ENCODE measurements at places on chromosomes 3 and 15.

DNA sequence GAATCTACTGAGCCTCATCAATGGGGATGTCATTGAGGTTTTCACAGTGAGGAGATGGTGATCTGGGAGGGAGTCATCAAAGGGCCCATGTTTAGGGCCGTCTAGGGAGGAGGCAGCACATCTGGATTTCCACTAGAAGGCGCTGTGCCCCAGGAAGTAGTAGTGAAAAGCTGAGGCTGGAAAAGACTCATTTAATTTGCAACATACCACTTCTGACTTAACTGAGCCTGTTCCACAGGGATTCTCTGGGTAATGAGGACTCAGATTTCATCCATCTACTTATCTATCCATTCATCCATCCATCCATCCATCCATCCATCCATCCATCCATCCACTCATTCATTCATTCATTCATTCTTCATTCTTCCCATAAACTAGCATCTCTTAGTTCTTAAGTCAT, 17.4 kb upstream of the SHF start:
- DNase-seq, result no peak

DNA sequence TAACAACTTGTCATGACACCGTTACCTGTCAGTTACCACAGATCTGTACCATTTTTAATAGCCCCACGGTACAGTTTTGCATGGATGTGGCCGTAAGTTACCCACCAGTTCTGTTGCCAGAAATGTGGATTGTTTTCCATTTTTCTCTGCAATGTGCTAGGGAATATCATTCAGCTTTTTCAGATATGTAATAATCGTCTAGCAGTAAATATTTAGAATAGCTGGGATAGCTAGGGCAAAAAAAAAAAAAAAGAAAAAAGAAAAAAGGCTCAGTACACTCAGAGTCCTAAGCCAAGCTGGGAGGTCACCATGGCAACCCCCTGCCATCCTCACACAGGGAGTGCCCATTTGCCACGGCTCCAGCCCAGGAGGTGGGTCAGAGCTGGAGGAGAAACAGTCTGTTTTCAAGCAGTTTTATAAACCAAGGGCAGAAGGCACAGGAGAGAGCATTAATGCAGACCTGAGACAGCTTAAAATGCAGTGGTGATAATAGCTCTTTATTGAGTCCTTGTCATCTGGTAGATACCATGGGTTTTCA, 25.2 kb downstream of the PAQR5 start:
- DNase-seq, result no peak

GRCh38 chr3:151107701-151108100, 22.2 kb downstream of the MED12L start:
- DNase-seq, result no peak

- DNase-seq, result no peak
Measured at GRCh38 chr3:33786565-33787327, 11.7 kb upstream of the PDCD6IP start.

- no peak for DNase-seq
Measured at GRCh38 chr3:187845826-187846225, 100.6 kb upstream of the BCL6 start.

- DNase-seq, result no peak
Measured at GRCh38 chr3:165217739-165218138, 21.6 kb upstream of the SLITRK3 start.

DNA sequence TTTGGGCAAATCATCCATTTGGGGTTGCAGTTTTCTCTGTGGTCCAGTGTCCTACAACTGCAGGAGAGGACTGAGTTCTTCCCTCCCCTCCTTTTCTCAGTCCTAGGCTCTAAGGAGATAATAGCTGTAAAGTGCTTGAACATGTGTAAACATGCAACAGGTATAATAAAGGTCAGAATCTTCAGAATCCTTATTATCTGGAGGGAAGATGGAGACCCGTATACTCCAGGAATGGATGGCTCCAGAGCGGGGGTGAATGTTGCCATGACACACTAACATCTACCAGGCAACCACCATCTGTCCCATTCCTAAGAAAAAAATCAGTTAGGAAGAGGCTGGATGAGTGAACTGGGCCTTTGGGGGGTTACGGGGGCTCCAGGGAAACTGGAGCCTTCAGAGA, 39.7 kb upstream of the GLCE start:
- no peak for DNase-seq

GRCh38 chr3:71780430-71780829, 4.5 kb downstream of the PROK2 start:
- no peak for DNase-seq

- no peak for DNase-seq
Measured at GRCh38 chr15:61499376-61499775, 270.3 kb upstream of the RORA start.

DNA sequence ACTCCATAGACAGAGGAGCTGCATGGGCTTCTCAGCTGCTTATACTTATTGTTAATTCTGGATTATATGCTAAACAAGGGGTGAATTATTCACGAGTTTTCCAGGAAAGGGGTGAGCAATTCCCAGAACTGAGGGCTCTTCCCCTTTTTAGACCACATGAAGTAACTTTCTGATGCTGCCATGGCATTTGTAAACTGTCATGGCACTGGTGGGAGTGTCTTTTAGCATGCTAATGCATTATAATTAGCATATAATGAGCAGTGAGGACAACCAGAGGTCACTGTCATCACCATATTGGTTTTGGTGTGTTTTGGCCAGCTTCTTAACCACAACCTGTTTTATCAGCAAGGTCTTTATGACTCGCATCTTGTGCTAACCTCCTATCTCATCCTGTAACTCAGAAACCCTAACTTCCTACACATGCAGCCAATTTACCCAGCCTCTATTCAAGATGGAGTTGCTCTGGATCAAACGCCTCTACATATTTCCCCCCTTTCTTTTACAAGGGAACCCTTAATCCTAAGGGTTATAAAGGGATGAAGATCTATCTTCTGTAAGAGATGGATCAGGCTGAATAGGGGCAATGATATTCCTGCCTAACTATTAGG, 12.1 kb upstream of the DMXL2 start:
- DNase-seq, result no peak

DNA sequence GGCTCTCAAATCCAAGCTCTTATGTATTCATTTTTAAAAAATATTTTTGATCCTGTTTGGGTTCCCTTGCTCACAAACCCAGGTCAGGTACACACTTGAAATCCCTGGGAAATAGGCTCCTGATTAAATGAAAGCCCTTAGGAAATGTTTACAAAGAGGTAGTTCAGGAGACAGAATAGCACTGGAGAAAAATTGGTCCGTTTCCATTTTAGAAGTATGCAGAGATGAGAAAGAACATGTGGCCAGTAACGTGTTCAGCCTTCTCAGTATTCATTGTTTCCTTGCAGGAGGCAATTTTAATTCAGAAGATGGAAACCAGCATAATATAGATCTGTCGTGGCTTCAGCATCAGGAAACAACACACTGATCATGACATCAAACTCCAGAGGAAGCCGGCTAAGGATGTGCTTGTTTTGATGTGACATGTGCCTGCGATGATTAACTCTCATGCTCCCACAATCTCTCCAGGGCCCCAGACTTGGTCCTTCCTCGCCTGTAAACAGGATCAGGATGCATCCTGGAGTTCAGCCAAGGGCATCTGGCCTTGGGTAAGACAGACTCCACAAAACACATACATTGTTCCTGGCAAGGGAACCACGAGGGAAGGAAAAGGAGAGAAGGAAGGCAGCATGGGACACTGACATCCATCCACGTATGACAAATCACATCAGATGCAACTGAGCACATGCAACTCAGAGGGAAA, 350.5 kb upstream of the THBS1 start:
- no peak for DNase-seq

- no peak for DNase-seq
Measured at GRCh38 chr3:177212278-177212610, 15.0 kb upstream of the TBL1XR1 start.

DNA sequence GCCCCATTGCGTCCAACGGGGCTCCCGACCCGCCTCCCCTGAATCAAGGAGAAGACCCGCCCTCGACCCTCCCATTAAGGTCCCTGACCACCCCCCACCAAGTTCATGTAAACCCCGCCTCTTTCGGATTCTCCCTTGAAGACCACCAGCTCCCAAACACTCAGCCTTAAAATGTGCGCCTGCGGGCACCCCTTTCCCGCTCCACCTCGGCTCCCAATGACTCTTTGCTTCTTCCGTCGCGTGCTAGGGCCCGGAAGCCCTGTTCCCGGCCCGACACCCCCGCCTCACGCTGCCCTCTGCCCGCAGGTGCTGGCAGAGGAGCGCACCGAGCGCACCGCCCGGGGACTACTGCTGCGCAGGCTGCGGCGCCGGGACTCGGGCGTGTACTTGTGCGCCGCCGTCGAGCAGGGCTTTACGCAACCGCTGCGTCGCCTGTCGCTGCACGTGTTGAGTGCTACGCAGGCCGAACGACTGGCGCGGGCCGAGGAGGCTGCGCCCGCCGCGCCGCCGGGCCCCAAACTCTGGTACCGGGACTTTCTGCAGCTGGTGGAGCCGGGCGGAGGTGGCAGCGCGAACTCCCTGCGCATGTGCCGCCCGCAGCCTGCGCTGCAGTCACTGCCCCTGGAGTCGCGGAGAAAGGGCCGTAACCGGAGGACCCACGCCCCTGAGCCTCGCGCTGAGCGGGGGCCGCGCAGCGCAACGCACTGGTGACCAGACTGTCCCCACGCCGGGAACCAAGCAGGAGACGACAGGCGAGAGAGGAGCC, 2.7 kb upstream of the LSMEM2 start:
- DNase-seq, result no peak

GRCh38 chr3:50338965-50339364, 1.7 kb downstream of the RASSF1 start:
- DNase-seq, result no peak

GRCh38 chr3:129460155-129460554, 20.1 kb downstream of the IFT122 start:
- DNase-seq, result no peak

- DNase-seq, result peak; percentile 38
Measured at GRCh38 chr15:69523010-69524001, 70.7 kb downstream of the RPLP1 start.

DNA sequence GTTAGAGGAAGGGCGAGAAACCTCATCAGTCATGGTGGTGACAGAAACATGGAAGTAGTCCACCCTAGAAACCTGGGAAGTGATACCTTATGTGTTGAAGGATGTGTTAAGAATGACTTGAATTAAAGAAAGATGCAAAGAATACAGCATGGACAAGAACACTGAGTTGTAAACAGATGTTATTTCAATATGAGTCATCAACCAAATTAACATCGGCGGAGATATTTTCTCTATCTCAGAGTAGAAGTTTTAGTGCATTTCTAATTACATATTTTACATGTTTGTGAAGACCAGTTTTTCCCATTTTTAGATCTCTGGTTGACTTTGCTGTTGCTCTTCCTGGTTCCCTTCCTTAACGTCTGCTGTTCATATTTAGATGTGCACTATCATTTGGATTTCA, 268.8 kb upstream of the TBL1XR1 start:
- no peak for DNase-seq

DNA sequence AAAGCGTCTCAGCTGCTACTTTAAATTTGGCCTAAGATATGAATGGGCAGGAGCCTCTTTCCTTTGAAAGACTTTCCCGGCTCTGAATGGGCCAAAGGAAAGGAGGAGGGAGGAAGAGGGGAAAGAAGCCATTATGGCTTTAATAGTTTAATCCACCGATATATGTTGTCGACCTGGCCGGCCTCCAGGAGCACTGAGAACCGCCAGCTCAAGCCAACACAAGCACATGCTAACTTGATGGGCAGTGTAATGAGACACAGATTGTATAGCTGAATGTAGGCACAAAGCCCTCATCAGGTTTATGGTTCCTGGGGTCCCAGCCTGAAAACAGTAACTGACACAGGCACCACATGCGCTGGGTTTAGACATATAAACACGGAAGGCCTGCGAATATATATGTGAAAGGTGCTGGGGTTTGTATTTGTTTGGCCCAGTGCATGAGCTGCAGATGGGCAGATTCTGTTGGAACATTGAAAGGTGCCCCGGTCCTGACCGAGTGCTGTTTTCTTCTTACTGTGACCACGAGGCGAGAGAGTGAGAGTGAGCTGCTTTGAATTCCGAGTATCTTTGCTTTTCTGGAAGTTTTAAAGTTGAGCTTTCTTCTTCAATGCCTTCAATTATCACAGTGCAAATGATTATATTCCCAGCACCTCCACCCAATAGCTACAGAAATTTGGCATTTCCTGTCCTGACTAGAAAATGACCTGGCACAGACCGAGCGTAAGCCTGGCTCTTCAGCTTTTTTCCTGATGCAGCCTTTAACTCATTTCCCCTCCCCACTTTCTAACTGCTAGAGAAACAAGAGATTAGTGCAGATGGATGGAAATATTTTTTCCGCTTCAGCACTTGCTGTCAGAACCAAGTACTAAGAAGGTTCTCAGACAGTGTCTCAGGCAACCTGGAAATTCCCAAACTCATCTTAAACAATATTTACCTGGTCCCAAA, 267.3 kb downstream of the RORA start:
- DNase-seq, result no peak

DNA sequence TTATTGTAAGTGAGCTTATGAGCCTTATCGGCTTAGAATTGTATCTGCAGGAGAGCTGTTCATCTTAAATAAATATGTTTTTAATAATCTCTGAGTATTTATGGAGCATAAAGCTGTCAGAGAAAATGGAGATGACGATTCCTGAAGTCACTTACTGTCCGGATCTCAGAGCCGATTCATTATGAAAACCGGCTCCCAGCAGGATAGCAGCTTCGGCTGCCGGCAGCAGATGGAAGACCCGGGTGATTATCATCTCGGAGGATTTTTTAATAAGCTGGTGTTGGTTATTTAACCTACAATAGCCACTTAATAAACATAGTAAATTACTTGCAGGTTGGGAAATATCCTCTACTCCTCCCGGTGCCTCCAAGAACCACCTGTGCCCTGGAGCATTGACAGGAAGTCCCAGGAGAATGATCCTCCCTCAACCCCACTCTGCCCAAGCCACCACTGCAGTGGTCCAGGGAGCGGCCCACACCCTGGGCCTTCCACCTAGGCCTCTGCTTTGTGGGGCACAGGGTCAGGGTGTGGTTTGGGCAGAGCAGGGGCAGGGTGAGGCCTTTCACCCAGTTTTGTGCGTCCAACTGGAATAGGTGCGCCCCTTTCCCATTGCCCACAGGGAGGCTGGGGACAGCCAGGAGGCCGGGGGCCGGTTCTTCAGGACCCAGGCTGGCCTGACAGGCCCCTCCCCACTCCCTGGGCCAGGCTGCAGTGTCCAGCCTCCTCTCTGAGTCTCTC, 42.2 kb upstream of the PRR23E start:
- DNase-seq, result no peak

DNA sequence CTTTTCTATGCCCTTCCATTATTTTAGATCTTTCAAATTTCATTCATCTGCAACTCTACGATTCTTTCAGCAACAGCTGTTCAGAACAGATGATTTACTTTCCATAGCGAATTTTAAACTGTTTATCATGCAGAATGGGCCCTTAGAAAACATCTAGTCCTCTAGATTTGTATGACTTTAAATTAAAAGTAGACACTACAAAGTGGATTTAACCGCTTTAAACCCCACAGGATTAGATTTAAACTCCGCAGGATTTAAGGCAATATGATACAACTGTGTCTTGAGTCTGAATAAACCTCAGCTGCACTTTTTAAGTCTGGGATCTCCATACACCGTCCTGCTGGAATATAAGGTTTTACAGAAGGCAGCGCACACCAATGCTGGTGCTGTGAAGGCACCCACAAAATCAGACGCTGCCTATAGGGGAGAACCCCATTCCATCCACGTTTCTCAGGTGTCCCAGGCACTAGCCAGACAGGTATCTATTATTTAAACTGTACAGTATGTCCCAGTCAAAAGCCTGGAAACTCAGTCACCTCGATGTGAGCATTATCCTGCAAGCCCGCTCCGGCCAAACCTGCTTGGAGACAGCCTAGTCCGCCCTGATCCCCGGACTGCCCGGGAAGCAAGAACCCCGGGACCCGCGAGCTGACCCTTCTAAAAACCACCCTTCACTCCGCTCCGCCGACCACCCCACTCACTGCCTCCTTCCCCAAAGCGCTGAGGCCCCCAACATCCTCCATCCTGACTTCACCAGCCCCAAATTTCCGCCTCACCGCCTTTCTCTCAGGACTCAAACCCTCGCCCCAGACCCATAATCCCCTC, 768 bp downstream of the ANO10 start:
- no peak for DNase-seq
